ENCODE measurements at places on chromosomes 3 and 15. TPM values are rescaled to one million over a fixed set of nuclear protein-coding genes. Genes with fewer than 3 reads are reported as not detected.

- DNase-seq, result no peak
Measured at GRCh38 chr15:26831951-26832350, 34.9 kb upstream of the GABRA5 start.

GRCh38 chr15:60054472-60054871 lies 50.4 kb downstream of the FOXB1 start:
- peak; percentile 62 for DNase-seq

DNA sequence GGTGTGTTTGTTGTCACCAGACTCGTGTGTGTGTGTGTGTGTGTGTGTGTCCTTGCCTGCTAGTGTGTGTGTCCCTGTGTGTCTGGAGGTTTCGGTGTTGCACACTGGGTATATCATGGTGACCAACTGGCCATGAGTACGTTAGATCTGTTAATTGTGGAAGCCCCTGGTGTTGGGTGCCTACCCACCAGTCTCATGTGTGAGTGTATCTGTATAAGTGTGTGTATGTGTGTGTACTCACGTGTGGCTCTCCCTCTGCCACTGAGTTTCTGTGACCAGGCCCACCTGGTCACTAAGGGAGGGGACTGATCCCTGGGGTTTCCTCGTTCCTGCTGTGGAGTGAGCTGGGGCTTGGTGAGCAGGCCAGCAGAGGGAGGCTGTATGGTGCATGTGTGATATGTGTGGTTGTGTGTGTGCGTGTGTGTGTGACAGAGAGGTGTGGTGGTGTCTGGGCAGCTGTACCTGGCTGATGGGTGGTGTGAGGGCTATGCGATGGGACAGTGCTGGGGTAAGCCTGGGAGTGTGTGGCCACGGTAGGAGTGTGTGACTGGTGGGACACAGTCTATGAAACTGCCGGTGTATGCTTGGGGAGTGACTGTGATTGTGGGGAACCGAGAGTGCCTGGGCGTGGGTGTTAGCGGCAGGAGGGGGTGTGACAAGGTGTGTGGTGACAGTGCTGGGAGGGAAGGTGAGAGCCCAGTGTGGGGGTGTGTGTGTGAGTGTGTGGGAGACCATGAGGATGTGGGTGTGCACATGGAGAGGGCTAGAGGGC lies 1.8 kb downstream of the PRKCD start:
- peak; percentile 36 for DNase-seq

GRCh38 chr15:80587007-80587406 lies 108.1 kb upstream of the ABHD17C start:
- DNase-seq, result no peak

- no peak for DNase-seq
Measured at GRCh38 chr15:80447077-80447476, 42.9 kb downstream of the ARNT2 start.

GRCh38 chr3:143825513-143825912 lies 22.8 kb downstream of the SLC9A9 start:
- no peak for DNase-seq

GRCh38 chr15:68666812-68667450 lies 88.1 kb downstream of the CORO2B start:
- no peak for DNase-seq

DNA sequence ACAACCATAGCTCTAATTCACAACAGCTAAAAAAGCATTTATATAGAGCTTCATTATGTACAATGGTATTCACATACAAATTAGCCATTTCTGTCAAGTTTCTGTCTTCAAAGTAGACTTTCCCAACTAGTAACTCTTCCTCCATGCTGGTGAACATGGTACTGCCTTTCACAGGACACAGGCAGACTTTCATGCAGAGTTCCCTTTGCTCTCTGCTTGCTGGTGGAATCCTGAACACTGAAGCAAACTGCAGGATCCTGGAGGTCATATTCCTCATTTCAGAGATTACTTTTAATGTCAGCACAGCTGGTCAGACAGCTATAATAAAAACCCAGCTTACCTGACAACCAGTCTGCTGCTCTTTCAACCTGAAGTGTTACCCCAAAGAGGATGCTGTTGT lies 53.6 kb downstream of the TASOR start:
- DNase-seq, result no peak

DNA sequence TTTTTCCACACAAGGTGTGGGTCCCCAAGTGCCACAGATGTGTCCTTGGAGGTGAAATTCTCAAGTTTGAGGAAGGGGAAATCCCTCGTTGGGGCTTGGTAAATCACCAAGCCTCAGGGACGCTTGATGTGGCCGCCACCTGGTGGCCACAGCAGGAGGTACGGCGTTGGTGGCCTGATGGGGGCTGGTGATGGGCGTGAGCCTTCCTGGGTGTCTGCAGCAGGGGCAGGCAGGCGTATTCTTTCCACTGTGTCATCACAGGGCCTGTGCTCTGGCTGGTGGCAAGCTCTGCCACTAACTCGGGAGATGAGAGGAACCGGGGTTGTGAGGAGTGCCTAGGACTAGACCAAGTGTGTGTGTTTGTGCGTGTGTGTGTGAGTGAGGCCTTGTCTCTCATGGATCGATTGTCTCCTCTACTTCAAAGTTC lies 4.2 kb downstream of the ACOX2 start:
- peak; percentile 56 for DNase-seq

Gene POPDC2
- 0.64 TPM for total RNA-seq

Gene SUSD5
- total RNA-seq, result 0.33 TPM

Gene CADPS
- total RNA-seq, result not detected

Gene PLA2G4D
- total RNA-seq, result under 0.01 TPM

Gene HYAL1
- 0.40 TPM for total RNA-seq

Data from mammary epithelial cell (primary cell).